Stimulated activated CD8-positive, alpha-beta memory T cell treated with anti-CD3 and anti-CD28 coated beads, Interleukin-2, amount 100 ng/mL, for 1 hour (primary cell): ENCODE measurements at places on chromosomes 11 and 22.

DNA sequence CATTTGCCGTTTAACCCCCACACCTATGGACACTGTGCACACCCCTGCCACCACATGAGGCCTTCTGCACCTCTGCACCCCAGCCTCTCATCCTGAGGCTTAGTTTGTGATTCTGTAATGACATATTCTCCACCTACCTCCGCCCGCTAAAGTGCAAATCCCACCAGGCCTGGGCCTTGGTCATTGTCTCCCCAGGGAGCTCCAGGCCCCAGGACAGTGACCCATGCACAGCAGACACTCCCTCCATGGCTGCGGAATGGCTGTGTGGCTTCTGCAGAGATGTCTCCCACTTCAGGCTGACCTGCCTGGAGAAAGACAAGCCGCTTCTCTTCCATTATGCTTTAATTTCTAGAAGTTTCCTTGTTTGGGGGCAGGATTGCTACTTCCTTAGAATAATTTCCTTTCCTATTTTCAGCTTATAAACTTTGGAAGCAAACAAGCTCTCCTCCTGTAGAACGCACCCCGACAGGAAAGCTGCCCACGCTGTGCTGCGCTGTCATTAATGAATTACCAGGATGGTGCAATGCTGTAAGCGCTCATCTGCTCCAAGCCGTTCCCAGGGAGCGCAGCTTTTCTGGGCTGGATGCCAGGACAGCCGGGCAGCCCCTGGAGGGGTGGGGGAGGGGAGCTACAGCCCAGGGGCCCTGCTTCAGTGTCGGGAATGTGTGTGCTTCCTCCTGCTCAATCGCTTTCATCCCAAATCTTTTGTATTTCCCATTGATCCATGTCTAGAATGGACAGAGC is 618.0 kb downstream of the BRD1 start:
- DNase-seq = no peak

- DNase-seq = no peak
Measured at GRCh38 chr11:121792185-121792584, 323.8 kb downstream of the BLID start.

DNA sequence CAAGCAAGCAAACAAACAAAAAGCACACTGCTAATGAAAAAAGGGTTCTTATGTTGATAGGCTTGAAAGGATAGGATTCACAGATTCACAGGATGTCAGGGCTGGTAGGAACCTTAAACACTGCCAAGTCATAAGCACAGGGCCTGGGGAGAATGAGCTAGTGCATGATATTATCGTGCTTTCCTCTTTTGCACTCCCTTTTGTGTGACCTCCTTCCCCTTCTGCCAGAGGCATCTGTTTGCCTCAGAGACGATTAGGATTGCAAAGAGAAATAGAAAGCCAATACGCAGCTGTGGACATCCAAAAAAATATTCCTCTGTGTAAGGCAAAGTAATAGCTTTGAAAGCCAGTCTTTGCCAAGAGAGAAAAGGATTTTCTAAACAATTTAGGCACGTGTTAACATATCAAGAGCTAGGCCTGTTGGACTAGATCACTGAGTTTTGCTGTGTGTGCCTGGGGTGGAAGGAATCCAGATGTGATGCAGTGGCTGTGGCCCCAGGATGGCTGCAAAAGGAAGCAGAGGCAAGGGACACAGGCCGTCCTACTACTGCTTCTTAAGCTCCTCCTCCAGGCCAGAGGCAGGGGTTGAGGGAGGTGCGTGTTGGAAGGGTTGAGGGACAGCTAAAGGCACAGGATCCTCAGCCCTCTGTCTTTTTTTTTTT is 30.6 kb downstream of the MCHR1 start:
- no peak for DNase-seq

DNA sequence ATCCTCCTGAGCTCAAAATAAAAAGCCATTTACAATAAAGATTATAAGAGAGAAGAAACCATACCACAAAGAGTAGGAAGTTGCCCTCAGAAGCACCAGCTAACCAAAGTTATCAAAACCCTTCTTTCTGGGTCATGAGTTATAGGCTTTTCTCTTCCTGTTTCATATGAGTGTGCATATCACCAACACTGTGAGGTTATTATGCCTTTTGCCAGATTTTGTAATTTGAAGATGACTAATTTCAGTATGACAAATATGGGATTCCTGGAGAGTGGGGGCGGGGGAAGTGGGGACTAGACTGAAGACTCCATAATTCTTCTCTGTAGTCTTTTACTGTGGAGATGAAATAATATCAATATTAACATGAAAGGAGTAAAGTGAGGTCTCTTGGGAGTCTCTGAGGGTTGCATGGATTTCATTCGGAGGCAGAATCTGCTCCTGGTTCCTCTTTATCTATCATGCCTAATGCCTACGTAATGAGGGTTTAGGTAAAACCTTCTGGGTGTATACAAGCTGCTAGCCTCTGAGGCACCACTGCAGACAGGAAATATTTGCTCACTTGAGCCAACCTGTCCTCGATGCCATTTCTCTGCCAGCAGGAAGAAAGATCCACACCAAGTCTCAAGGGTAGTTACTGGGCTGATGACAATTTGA is 2.1 kb downstream of the LPXN start:
- DNase-seq = peak; percentile 24

DNA sequence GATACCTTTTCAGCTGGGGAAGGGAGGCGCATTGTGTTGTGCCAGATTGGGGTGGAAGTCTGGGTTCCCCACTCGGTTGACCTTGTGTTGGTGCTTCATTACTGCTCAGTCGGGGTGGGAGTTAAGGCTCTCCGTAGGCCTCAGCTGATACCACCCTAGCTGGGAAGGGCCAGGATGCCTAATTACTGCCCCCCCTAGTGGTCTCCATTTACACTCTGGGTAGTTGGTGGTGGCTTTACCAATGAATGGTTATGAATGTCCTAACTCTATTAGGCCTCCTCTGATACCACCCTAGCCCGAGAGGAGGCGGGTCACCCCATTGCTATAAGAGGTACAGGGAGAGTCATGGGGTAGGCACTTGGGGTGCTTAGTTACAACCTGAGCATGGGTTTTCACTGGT is 27.5 kb upstream of the HIKESHI start:
- no peak for DNase-seq

GRCh38 chr11:131815590-131815989 is 445.2 kb downstream of the NTM start:
- DNase-seq = no peak

DNA sequence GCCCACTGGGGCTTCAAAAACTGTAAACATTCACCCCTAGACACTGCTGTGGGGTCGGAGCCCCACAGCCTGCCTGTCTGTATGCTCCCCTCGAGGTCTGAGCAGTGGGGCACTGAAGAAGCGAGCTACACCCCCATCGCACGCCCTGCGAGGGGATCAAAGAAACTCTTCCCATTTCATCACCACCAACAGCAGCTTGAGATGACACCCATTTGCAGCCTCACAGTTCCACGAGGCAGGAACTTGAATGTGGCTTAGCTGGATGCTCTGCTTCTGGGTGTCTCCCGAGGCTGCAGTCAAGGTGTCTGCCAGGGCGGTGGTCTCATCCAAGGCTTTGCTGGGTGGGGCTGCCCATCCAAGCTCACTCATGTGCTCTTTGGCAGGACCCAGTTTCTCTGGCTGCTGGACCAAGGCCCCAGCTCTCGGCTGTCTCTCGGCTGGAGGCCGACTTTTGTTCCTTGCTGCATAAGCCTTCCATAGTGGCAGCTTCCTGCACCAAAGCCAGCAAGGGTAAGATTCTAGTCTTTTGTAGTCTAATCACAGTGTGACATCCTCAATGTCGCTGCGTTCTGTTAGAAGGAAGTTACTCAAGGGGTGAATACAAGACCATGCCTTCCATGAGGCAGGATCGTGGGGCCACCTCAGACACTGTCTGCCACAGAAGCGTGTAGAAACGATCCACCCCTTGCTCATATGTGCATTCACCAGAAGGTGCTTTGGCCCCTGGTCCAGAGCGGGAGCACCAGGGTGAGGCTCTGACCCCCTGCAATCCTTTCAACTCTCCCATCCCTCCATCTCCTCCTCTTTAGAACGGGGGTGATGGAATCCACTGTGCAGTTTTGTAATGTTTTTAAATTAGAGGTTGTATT is 46.2 kb upstream of the SEPTIN5 start:
- DNase-seq = no peak

GRCh38 chr11:33387996-33388395 is 130.8 kb downstream of the HIPK3 start:
- no peak for DNase-seq

DNA sequence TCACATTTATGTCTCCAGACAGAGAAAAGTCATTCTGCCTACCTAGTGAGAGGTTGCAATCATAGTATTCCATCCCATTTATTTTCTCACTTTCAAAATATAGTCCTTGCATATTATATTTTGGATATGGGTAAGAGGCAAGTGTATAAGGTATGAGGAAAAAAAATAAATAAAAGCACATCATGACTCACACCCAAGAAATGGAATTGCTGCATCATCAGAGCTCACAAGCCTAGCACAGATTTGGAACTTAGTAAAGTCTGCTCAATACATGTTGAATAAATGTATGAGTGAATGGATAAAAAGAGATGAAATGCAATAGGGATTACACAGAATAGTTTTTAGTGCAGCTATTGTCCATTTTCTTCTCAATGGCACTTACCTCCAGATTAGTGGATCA is 2.5 kb upstream of the OR51G1 start:
- no peak for DNase-seq

- DNase-seq = no peak
Measured at GRCh38 chr11:16876053-16876752, 137.8 kb downstream of the C11orf58 start.

DNA sequence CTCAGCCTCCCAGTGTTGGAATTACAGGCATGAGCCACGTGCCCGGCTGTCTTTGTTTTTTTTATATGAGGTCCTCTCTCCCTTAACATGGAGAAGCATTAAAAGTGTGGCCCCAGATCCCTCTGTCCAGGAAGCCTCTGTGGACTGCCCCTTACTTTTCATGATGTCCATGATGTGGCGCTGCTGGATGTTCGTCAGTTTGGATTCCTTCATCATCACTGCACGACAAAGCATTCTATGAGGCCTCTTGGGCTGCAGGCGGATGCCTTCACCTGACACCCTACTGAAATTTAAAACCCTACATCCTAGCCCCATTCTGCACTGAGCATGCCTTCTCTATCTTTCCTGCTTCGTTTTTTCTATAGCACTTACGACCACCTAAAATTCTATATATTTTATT is 2.1 kb downstream of the C22orf23 start:
- DNase-seq = no peak

GRCh38 chr11:68550485-68550817 is 89.9 kb downstream of the PPP6R3 start:
- DNase-seq = no peak

- DNase-seq = no peak
Measured at GRCh38 chr11:14977101-14977880, 5.1 kb upstream of the CALCA start.

DNA sequence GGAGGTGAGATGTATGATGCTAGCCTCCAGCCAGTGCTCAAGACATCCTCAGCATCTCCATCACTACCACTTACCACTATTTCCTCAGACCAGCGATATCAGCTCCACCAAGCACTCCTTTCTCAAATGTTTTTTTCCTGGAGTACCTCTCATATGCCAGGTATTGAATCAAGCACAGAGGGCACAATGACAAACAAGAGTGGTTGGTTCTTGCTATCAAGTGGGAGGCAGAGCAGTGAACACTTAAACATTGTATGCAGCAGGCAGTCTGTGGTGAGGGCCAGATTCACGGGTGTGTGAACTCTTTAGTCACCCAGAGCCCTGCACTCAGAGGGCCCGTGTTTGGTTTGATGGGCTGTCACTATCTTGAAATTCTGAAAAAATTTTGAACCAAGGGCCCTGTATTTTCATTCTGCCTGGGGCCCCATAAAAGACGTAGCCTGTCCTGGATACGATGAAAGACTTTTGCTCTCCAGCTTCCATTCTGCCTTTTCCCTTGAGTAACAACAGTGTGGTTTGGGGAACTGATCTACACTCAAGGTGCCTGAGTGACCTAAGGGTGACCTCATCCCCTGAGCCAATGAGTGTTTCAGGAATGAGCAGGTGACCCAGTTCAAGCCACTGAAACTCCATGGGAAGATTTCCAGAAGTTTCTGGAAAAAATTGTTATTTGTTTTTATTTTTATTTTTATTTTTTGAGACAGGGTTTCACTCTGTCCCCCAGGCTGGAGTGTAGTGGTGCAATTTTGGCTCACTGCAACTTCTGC is 348.4 kb upstream of the NARS2 start:
- DNase-seq = no peak

DNA sequence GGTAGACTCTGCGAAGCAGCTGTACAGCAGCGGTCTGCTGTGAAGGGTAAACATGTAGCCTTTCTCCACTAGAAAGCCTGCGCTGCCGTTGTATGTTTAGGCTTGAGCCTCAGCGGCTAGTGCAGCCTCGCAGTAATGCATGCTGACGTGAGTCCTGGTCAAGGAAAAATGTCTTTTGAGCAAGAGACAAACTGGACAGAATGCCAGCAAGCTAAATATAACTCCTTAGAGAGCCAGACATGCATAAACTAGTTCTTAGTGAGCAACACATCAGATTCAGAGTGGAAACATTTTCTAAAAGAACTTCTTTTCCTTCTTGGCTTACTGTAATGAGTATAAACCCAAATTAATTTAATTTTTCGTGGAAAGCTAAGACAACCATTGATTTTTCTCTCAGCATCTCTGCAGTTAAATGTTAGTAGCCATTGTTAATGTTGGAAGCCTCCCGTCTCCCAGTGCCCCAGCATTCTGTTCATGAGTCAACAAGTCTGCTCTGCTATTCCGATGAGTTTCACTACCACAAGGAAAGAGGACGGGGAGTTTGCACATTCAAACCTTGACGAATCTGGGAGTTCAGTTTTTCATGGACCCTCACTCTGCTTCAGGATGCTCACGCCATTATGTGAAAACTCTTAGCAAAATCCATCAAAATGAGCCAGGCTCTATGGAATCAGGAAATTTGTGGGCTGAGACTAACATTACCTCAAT is 51.4 kb downstream of the JAM3 start:
- DNase-seq = no peak

GRCh38 chr11:2883979-2884815 is 1.4 kb downstream of the CDKN1C start:
- no peak for DNase-seq

- no peak for DNase-seq
Measured at GRCh38 chr11:86145439-86146156, 76.7 kb upstream of the PICALM start.

GRCh38 chr11:8065031-8065430 is 16.0 kb upstream of the TUB start:
- no peak for DNase-seq

GRCh38 chr11:126963115-126963514 is 37.5 kb downstream of the KIRREL3 start:
- no peak for DNase-seq

DNA sequence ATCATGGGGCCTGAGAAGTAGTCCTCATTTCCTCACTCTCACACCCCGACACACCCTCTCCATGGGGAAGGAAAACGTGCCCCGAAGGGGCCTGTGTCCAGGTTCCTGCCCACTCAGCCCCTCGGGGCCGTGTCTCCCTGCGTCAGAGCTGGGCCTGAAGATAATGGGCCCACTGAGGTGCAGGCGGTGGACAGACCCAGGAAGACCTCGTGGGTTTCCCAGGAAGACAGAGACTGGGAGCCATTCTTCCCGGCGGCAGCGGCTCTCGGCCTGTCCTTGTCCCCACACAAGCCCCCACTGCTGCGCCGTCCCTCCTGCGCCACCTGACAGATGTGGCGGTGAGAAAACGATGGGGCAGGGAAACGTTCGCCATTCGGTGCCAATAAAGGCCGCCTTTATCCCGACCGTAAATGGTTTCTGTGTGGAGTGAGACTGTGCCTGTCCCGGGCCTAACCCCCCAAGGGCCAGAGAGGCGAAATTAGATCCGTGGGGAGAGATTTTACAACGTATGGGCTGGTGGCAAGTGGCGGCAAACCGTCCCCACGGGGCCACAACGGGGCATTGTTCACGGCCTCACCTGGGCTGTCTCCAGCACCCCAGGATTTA is 89.0 kb downstream of the CDKN1C start:
- DNase-seq = no peak

GRCh38 chr11:68146704-68147474 is 25.7 kb upstream of the CHKA start:
- DNase-seq = no peak
